AG10803 (cell line): ENCODE measurements at places on chromosomes 6 and 20.

DNA sequence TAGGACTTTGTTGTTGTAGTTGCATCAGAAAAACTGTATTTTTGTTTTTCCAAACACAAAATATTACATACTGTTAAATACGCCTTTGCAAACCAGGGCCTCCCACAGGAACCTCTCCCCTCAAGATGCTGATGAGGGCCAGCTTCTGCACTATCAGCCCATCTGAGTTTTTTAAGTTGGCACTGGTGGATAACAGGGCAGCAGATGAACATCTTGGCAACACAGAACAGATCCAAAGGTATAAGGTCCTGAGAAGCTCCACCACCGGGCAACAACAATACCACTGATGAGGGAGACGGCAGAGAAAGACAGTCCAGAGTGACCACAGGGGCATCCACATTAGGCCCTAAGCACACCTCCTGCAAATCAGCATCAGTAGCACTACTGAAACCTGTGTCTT is 177.7 kb downstream of the DLL1 start:
- DNase-seq, result no peak

DNA sequence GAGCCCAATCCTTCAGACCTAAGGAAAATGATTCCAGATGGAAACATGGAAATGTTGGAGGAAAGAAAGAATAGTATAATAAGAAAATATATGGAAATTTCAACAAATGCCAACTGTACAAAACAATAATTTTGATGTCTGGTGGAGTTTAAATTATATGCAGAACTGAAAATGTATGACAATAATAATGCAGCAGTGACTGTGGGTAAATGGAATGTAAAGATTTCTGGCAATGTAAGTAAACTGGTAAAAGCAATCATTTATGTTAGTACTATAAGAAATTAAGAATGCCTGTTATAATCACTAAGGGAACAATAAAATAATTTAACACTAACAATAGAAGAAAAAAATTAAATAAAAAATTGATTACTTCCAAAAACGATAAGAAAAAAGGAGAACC is 89.0 kb downstream of the EDN1 start:
- DNase-seq, result no peak

DNA sequence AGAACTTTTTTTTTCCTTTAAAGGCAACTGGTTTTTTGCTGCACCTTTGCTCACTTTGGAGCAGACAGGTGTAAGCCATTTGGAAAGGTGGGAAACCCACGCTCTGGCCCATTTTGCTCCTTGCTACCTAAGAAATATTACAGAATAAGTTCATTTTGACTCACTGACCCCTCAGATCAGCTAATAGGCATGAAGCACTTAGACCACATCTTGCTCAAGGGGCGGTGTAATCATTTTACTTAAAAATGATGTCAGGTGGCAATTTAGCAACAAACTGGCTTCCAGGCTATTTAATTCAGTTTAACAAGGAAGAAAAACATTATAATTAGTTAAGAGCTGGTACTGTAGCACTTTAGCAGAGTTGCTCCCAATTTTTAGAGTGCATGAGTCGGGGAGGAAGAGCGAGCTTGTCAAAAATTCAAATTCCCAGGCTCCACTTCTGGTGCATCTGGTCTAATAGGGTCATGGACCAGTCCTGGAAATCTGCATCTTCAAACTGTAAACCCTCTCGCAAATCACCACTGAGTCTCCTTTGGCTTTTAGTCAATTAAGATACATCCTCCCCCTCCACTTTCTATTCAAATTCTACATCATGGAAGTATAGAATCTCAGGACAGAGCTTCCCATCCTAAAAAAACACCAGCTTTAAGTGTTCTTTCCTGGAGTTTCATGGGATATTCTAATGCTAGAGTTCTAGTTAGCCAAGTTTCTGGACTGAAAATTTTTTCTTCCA is 38.2 kb downstream of the JAG1 start:
- no peak for DNase-seq

DNA sequence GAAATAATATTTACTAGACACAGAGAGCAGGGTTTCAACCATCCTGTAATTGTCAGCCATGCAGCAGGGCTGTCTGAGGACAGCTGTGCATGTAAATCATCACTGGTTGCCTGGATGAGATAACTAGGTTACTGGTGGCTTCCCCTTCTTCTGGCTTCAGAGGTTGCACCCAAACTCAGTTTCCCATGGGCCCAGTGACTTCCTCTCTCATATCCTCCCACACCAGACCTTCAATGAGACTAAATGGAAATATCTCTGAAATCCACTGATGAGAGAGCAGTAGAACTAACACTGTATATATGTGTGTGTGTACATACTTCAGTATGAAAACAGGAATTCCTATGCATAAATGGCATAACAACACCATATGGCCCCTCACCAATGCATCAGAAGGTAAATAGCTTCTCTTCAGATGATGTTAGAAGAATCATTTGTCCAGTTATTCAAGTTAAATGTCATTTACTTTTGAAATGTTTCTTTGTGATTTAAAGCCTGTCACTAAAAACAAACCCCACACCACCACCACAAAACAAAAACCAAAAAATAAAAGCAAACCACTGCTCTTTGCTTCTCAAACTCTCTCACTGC is 51.0 kb upstream of the IL20RA start:
- DNase-seq, result no peak

GRCh38 chr6:105560611-105561066 is 157.8 kb upstream of the PREP start:
- DNase-seq, result peak; percentile 58

- no peak for DNase-seq
These were observed 454.7 kb downstream of the TFAP2B start for GRCh38 chr6:51273228-51273961.

DNA sequence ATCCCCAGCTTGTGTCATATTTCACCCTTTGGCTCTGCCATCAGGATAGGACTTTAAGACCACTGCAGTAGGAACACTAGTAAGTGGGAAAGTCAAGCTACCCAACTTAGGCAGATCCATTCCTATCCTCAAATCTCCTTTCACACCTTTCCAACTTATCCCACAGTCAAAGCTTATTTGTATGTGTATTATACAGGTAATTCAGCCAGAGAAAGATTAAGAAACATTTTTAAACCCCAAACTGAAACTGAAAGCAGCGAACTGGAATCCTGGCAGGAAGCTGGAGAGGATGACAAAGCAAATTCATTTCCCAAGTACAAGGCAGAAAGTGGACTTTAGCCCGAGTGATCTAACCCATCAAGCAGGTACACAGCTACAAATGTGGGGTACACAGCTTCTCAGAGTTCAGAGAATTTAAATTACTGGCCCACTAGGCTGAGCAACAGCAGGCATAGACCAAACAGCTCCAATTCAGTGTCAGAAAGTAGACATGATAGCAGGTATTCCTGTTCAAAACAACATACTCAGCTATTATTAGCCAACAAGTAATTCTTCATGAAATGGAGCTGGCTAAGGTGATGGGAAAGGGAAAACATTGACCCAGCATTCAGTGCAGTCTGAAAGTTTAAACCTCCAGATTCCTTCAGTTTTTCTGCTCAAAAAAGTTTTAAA is 39.1 kb downstream of the ILRUN start:
- DNase-seq, result peak; percentile 84

DNA sequence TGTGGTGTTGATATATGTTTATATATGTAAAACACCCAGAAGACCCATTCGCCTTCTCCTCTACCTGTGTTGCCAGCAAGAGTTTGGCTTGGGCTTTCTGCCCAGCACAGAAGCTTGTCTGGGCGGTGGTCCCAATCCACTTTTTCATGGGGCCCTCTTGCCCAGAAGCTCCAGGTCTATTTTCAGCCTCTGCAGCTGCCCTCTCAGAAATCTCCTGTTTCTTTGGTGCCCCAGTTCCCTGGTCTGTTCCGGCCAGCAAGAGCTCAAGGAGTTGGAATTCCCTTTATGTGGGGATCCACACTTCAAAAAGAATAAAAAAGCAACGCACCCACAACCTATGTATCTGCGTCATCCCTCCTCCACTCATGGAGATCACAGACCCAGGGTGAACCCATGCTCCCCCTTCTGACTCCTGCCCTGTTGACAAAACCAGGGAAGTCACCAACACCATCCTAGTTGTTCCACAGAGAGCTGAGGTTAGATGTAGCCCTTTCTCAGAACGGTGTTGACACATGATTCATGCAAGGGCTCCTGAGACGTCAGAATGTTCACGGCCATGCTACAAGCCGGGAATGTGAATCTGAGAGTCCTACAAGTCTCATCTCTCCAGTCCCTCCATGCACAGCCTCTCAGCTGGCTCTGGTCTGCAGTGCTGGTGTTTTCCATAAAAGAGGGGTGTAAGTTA is 156.8 kb upstream of the RIN2 start:
- no peak for DNase-seq

DNA sequence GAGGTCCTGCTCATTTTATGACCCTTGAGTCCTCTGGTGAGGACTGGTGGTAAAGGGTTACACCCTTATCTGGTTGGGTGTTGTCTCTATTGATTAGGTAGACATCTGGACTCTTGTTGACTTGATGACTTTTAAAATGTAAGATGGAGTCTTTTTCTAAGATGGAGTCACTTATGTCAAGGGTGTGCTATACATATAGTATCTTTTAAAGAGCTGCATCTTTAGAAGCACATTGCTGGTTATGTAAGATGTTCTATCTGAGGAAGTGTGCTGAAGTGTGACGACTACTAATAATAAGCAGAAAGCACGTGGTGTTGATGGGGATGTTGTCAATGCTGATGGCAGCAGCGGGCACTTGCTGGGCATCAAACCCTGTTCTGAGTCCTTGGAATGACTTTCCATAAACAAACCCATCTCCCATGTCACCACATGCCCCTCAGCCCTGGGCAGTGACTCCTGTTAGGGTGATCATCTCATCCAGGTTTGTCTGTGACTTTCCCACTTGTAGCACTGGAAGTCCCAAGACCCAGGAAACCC is 229.6 kb downstream of the EYA2 start:
- peak; percentile 25 for DNase-seq
